ENCODE measurements at places on chromosomes 16 and 17.

DNA sequence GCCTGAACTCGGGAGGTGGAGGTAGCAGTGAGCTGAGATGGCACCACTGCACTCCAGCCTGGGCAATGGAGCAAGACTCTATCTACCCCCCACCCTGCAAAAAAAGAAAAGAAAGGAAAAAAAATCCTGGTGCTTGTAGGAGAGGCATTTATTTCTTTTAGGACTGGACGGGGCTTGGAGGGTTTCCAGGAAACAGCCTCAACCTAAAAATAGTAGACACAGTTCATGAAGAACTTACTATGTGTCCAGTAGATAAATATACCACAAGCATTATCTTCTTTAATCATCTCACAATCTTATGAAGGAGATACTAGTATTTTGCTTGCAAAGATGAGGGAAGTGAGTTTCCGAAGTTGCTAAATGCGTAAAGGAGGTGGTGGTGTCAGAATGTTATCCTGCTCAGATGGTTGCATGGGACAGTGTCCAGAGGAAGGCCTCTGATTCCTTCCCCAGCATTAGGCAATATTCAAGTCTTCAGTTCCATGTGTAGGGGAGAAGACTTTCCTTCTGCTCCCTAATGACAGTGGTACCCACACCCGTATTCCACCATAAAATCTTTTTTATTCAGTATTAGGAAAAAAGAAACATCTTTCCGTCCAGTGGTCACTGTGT is 263.2 kb downstream of the WWOX start:
- DNase-seq: no peak

GRCh38 chr16:35572186-35572585 is 2112.8 kb downstream of the TP53TG3F start:
- no peak for DNase-seq

DNA sequence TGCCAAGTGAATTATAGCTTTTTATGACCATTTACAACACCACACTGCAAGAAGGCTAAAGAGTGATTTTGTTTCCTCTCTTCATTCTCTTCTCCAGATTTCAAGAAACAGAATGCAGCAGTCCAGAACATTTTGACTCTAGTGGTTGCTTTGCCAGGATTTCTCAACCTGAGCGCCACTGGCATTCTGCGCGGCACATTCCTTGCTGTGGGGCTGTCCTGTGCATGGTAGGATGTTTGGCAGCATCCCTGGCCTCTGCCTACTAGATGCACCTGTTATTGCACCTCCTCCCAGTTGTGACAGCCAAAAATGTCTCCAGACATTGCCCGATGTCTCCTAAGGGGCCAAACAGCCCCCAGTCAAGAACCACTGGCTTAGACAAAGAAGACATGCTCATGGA is 25.7 kb upstream of the SLC39A11 start:
- DNase-seq: no peak

DNA sequence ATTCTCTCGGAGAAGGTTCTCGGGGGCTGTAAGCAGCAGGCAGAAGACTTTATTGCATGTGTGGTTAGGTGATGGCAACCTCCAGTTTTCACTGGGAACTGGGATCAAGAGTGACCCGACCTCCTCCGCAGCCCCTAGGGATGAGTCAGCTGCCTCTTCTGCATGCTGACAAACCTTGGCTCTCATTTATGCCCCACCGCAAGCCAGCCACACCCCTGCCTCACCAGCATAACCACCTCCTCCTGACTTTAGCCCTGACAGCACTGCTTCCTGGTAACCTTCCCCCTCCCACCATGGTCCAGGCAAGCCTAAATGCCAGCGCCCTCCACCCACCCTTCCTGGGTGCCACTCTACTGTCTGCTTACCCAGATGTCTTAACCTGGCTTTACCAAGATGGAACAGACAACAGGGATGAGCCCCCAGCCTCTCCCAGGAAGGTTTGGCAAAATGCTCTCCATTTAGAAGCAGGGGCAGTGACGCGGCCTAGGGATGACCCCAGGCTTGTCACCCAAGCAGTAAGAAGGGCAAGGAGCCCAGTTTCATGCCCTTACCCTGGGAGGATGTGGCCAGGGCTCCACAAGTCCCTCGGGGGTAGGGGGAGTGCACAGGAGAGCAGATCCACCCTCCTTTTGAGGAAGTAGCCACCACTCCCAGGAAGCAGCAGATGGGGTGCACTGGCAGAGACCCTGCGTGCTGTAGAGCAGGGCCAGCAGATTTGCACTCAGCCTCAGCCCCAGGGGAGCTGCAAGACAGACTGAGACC is 73.5 kb downstream of the GOSR1 start:
- no peak for DNase-seq

- no peak for DNase-seq
Measured at GRCh38 chr16:67460168-67460567, 20.8 kb downstream of the ATP6V0D1 start.

GRCh38 chr16:30964574-30965226 is 7.1 kb downstream of the SETD1A start:
- no peak for DNase-seq

DNA sequence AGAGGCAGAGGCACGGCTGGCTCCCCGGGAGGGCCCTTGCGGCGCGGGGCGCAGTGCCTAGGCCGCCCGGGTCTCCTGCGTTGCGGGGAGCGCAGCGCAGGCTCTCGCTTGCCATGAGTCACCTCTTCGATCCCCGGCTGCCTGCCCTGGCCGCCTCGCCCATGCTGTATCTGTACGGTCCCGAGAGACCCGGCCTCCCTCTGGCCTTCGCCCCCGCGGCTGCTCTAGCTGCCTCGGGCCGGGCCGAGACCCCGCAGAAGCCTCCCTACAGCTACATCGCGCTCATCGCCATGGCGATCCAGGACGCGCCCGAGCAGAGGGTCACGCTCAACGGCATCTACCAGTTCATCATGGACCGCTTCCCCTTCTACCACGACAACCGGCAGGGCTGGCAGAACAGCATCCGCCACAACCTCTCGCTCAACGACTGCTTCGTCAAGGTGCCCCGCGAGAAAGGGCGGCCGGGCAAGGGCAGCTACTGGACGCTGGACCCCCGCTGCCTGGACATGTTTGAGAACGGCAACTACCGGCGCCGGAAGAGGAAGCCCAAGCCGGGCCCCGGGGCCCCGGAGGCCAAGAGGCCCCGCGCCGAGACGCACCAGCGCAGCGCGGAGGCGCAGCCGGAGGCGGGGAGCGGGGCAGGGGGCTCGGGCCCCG is 390 bp downstream of the FOXL1 start:
- no peak for DNase-seq

GRCh38 chr16:23182206-23182678 is 303 bp upstream of the SCNN1G start:
- peak; percentile 71 for DNase-seq

GRCh38 chr16:67943619-67944504 is at the start of gene LCAT:
LCAT (minus strand) TSS chr16:67944120; CDS start chr16:67944101, 19 bp downstream.
- DNase-seq: no peak

GRCh38 chr16:81637336-81638235 is 141.5 kb upstream of the PLCG2 start:
- DNase-seq: no peak

DNA sequence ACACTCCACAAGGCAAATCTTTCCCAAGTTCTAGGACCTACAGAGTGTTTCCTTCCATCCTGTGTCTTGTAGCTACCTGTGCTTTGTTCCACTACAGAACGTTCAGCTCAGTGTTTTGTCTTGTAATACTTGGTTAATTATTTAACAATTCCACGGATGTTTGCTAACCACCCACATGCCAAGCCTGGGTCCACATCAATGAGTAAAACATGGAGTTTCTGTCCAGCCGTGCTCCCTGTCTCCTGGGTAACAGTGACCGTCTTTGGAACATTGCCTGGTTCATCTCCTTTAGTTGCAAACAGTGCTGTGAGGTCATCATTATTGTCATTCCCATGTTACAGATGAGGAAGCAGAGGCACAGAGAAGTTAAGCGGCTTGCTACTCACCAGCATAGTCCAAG is 41.3 kb downstream of the IRF8 start:
- no peak for DNase-seq

DNA sequence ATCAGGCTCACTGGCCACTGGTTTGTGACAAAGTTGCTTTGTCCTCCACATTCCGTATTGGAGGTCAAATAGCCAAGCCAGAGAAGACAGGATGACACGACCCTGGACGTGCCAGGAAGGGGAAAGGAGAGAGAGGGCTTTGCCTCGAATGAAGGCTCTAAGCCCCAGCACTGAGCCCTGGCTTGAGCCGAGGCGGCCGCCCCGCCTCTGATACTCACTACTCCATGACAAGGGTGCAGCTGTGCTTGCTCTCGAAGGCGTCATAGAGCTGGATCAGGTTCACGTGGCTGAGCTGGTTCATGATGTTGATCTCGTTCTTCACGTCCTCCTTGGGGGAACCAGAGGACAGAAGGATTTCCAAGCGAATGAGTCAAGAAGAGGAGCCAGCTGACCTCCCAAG is 19.3 kb downstream of the MYLK3 start:
- no peak for DNase-seq

Data from activated CD4-positive, CD25-positive, alpha-beta regulatory T cell treated with anti-CD3 and anti-CD28 coated beads, Interleukin-2, amount 50 U/mL, for 72 hours (primary cell).